Stimulated activated CD4-positive, alpha-beta T cell treated with anti-CD3 and anti-CD28 coated beads, Interleukin-1b, Interleukin-23, amount 100 ng/mL, for 1 hour (primary cell): ENCODE measurements at places on chromosomes 5 and 9.

DNA sequence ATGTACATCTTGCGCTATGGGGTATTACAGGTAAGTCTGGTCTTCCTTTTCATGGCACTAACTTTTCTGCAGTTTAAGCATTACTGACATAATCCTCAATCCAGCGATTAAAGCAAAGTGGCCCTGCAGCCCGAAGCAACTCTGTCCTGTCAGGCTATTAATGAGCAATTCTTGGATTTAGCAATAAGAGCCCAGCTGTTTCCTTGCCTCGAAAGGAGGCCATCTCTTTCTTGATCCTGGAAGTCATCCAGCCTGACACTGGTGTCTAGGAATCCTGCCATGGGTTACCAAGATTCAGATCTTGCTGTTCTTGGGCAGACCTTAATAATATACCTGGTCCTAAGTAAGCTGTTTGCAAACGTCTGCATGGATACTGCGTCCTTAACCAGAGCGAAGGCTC lies 102.0 kb downstream of the RFK start:
- no peak for DNase-seq

DNA sequence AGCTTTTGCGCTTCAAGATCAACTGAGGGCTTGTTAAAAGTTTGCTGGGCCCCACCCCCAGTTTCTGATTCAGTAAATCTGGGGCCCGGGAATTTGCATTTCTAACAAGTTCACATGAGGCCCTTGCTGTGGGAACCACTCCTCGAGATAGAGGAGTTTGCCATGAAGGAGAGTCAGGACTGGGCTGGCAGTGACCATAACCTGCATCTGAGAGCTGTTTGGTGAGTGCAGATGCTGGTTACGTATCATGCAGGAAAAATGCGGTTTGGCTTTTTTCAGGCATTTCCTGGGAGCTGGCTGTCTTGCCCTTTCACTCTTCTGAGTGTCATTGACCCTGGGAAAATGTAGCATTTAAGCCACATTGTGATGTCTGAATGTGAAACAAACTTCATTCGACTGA lies 9.4 kb upstream of the ANGPTL2 start:
- DNase-seq = no peak

DNA sequence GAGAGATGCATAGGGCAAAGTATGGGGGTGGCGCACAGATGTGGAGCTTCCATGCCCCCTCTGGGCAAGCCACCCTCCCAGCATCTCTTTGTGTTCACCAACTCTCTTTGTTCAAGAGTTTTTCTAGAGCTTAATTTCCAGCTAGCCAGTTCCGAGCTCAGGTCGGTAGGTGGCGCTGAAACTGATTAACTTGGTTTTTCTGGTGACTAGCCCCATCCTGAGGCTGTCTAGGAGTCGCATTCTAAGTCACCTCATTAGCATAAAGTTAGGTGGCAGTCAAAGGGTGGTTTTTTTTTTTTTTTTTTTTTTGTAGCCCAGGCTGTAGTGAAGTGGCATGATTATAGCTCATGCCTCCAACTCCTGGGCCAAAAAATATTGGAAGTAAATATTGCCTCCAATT lies 476.4 kb downstream of the KDM4C start:
- no peak for DNase-seq

DNA sequence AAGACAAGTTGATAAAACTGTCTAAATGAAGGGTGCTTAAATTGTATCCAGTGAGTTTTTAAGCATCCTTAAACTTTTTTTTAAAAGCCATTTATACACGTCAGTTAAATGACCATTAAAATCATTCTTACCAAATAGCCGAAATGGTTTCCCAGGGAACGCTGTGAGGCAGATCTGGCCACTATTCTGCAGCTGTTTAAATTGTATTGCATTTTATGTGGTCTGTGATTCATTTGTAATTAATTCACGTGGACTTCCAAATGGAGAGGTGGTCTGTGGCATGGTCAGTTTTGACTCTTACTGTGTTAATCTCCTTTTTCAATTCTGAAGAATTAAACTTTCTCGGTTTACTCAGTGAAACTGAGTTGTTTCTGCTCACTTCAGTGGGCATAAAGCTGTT lies 113.7 kb upstream of the OTULINL start:
- DNase-seq = no peak

DNA sequence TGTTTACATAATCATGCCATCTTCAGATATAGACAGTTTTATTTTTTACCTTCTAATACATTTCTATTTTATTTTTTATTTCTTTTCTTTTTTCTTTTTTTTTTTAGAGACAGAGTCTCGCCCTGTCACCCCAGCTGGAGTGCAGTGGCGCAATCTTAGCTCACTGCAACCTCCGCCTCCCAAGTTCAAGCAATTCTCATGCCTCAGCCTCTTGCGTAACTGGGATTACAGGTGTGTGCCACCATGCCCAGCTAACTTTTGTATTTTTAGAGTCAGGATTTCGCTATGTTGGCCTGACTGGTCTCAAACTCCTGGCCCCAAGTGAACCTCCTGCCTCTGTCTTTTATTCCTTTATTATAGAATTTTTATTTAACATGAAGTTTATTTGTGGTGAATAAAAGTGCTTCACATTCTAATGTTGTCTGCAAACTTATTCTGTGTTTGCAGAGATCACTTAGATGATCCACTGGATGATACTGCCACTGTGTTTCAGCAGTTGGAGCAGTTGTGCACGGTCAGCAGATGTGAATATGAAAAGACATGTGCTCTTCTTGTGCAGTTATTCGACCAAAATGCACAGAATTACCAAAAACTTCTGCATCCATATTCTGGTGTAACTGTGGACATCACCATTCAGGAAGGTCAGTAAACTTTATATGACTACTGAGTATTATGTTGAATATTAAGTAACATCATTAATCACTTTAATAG lies 62.2 kb downstream of the RANBP17 start:
- no peak for DNase-seq

- no peak for DNase-seq
Observed at GRCh38 chr9:110812886-110813285, 144.3 kb downstream of the MUSK start.

DNA sequence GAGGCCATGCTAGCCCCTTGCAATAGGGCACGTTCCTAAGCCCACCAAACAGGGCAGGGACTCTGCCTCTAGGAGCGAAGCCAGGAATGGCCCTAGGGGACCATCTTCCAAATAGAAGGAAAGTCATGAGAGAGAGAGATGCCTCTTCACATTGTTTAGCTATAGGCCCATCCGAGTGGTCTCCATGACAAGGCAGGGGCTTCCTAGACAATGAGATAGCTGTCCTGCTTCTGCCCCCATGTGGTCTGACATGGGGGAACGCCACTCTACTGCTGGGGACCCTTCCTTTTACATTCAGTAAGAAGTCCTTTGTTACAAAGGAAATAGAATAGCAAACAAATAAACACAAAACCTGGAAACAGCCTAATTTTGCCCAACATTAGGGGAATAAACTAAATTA lies 17.9 kb upstream of the KIF4B start:
- no peak for DNase-seq

- no peak for DNase-seq
Observed at GRCh38 chr5:115818821-115819220, 2.4 kb upstream of the CDO1 start.

DNA sequence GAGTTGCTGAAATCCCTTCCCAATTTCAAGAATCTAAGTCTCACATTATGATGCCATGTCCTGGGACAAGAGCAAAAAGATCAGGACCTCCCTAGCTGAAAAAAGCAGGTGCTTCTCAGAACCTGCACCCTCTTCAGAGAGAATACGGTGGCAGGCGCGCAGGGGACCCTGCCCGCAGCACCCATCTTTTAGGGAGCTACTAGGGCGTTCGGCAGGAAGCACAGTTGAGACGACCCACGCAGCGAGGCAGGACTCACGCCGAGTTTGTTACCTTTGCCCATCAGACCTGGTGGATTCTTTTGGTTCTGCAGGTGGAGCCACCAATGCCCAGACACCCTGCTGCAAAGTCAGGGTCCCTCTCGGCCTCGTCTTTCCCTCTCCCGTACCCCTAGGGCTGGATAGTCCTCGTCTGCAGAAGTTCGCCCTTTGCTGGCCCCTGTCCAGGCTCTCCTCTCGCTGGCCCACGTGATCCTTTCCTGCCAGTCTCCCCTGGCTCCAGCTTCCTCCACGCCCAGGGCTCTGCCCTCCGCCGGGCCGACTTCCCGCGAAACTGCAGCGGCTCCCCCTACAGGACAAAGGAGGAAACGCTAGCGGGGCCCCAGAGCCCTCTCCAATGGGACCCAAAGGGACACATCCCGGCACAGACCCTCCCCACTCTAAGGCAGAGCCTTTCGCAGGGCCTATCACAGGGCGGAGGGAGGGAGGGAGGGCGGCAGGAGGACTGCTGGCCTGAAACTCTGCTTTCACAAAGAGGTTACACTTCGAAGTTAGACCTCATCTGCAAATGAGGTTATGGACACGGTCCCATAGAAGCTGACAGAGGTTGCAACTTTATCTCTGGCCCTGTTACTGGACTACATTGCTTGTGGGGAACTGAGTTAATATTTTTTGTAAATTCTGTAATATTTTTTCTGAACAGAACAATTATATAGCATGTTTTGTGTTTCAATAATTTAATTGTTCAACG lies 28.8 kb downstream of the TMEM174 start:
- peak; percentile 65 for DNase-seq

DNA sequence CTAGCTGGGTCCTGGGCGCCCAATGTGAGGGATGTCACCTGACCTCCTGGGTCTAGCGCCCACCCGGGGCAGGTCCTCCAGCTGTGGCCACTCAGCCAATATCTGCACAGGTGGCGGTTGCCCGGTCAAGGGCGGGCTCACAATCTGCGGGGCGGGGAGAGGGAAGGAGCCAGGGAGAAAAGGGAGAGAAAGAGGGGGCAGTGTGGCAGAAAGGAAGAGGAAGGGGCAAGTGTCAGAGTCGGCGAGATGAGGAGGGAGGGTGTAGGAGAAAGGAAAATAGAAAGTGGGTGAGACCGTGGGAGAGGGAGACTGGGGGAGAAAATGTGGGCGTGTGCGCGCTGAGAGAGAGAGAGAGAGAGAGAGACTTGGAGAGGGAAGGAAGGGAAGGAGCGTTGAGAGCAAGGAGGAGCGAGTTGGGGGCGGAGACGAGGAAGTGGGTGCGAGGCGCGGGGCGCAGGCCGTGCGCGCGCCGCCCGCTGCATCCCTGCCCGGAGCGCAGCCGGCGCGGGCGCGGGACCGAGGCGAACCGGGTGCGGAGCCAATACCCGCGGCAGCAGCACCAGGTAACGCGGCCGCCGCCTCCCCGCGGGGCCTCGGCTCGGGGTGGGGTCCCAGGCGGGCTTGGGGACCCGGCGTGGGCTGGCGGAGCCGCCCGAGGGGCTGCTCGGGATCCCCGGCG lies at the start of gene HRH2:
HRH2 (plus strand) TSS at position 479 of the 679 bp plus-strand sequence. CDS start 25,163 bp downstream, outside the sequence.
- peak; percentile 29 for DNase-seq

DNA sequence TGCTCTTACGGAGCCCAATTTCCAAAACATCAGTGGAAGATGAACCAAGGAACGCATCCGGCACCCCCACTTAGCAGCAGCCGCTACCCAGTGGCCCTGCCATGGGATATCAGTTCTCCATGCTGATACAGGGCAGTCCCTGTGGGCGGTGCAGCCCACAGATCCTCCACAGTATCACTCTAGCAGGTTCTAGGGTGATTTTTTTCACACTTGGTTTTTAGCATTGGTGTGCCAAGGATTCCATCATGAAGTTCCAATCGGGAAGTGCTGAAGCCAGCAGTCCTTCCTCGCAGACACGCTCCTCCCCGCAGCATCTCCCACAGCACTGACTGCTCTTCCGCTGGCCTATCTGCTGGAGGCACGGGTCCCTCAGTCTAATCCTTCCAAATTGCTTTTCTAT lies 261.9 kb downstream of the SYK start:
- DNase-seq = no peak

DNA sequence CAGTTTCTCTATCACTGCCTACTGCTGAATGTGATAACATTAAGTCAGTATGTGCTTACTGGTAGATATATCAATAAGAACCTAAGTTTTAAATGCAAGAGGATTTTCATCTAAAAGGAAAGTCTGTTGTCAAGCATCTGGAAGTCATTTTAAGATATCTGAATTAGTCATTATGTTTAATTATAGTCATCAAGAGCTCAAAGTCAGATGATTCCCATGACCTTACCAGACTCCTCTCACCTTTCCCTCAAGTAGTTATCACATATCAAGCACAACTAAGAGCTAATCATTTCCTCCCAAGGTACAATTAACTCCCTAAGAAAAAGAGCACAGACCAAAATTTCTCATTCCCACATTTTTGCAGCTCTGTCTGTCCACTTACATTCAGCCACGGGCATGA lies 45.5 kb downstream of the PUM3 start:
- no peak for DNase-seq

DNA sequence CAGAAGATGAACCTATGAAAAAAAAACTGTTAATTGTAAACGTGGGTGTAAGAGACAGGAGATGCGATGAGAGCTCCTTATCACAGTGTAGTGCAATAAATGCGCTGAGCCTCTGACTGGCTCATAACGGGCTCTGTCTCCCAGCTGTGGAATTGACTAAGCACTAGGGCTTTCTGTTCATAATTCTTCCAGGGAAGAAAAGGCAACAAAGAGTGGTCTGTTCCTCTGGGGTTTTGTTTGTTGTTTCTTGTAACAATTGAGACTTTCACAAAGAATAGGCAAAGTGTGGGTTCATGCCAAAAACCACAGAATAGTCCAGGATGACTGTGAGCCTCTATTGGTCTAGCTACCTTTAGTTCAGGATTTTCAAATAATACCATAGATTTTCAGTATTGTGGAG lies 39.4 kb downstream of the UBE2QL1 start:
- no peak for DNase-seq

DNA sequence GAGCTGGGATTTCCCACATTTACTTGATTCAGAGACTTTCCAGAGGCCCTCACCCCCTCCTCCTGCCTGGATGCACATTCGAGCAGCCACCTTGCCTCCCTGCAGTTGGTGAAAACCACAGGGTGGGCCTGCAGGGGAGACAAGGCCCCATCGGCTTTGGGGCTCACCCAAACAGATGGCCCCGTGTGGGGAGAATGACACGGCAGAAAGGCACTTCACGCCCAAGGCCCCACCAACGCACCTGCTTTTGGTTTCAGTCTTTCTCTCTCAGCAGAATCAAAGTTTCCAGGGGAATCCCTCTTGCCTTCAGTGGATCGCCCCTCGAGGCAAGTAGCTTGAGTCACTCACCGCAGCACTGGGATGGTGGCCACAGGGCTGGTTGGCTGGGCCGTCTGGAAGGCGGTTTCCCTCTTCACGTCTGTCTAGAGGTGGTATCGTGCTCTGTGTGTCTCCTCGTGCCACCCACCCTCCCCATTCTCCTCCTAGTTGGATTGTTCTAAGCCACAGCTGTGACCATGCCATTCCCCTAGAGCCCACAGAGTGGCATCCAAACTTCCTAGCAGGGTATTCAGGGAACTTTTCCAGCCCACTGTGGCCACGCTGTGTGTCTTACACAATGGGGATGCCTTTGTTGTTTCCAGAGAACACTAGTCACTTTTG lies 31.8 kb downstream of the SEC61B start:
- DNase-seq = no peak

DNA sequence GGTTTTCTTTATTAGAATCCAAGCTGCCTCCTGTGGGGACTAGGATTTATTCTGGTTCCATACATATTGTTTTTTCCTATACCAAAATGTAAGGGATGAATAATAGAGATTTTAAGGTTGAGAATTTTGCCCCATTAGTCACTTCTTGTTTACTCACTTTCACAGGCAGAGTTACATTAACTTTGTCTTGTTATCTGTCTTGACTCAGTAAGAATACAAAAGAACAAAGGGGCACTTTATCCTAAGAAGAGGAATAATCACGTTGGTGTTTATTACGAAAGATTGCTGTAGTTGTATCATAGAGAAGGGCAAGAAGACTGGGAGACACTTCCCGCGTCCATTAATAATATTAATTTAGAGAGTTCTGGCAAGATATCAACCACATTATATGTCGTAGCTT lies 599.7 kb upstream of the FTMT start:
- no peak for DNase-seq
